ENCODE measurements at places on chromosomes 13 and 19. TPM values are rescaled to one million over a fixed set of nuclear protein-coding genes. Genes with fewer than 3 reads are reported as not detected.

DNA sequence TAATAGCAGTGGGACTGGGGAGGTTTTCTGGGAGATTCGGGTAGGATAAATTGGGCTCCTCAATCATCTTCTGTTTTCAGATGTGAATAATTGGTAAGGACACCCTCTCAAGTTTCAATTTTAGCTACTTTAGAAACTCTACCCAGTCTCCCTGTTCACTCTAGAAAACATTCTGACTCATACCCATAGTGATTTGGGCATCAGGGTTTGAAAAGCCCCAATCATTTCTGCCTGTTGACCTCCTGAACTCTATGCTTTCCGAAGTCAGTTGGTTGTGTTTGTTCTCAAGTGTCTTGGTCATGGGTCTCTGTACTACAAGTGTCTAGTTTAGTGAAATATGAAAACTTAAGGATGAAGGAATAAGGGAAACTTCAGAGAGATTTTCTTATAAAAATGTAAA is 911.3 kb upstream of the GPC6 start:
- DNase-seq, result no peak

- DNase-seq, result no peak
Observed at GRCh38 chr13:111874981-111875380, 192.0 kb upstream of the SOX1 start.

DNA sequence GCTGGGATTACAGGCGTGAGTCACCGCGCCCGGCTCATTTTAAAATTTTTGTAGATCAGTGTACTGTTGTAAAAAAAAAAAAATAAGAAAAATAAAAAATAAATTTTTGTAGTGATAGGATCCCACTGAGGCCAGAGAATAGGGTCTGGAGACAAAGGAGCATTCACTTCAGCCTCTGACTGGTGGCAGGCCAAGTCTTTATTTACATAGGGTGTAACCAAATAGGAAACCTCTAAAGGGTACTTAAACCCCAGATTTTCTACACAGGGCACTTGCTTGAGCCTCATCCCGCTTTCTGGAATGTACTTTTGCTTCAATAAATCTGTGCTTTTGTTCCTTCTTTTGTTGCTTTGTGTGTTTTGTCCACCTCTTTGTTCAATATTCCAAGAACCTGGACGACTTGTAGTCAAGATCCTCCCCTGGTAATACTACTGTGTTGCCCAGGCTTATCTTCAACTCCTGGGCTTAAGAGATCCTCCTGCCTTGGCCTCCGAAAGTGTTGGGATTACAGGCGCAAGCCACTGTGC is 2.1 kb upstream of the PDCD2L start:
- DNase-seq, result no peak

FREM2 gene
- polyA plus RNA-seq, result 7.3 TPM

GRCh38 chr13:77831866-77832265 is 86.8 kb downstream of the EDNRB start:
- DNase-seq, result no peak

ZNF583 gene
- 7.7 TPM for polyA plus RNA-seq

NCAN gene
- 0.11 TPM for polyA plus RNA-seq

DNA sequence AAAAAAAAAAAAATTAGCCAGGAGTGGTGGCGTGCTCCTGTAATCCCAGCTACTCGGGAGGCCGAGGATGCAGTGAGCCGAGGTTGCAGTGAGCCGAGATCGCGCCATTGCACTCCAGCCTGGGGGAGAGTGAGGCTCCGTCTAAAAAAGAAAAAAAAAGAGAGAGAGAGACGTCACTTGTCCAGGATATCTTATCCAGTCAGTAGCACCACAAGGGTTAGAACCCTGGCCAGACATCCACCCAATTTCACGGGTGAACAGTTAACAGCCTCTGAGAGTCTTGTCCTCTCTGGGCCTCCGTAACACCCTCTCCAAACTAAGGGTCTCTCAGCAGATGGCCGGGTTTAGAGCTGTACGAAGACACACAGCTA is 917 bp upstream of the CLPTM1 start:
- no peak for DNase-seq

GRCh38 chr19:52115526-52116053 is 20.0 kb upstream of the ZNF841 start:
- DNase-seq, result no peak

DNA sequence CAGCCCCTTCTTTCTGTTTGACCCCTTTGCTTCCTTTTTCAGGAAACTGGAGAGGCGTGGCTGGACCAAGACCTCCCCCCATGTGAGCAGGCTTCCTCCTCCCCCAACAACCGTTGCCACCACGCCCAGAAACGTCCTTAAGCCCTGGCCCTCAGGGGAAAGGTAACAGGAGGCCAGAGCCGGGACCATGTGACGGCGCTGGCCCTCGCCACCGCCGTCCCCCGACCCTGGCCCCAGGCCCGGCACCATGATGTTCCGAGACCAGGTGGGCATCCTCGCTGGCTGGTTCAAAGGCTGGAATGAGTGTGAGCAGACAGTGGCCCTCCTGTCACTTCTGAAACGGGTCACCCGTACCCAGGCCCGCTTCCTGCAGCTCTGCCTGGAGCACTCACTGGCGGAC is 14.4 kb downstream of the SAMD4B start:
- DNase-seq, result no peak

- no peak for DNase-seq
Observed at GRCh38 chr13:73984949-73985691, 149.1 kb downstream of the KLF12 start.

DNA sequence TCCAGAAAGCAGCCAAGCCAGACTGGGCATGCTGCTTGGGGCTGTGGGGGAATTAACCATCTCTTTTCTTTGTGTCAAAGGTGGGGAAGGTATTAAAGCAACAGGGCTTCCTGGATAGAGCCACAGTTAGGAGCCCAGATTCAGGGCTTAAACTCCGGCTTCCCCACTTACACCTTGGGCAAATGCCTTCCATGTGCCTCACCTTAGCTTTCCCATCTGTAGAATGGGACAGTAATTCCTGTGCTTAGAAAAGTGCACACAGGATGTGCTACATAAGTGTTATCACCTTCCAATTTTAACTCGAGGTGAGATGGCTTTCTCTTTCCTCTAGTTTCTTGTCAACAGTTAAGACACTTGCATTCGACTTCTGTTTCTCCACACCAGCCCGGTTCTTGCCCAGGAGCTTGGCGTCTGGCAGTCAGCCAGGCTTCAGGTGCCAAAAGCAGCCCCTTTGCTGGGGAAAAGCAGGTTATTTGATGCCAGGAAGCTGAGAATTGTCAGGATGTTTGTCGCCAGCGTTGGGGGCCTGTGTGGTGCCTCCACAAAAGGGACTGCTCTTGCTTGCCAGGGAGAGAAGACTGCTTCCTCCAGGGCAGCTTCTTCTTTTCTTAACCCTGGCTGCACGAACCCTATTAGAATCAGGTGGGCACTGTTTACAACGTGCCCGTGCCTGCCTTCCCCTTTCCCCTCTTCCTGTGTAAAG is 79.2 kb downstream of the SIPA1L3 start:
- no peak for DNase-seq

ASF1B gene
- 10.0 TPM for polyA plus RNA-seq

GRCh38 chr13:44920013-44920412 is 69.3 kb downstream of the NUFIP1 start:
- no peak for DNase-seq

SYT5 gene
- polyA plus RNA-seq, result not detected

CCL25 gene
- polyA plus RNA-seq, result not detected

GRCh38 chr19:3098515-3099346 is 4.6 kb downstream of the GNA11 start:
- no peak for DNase-seq

DNA sequence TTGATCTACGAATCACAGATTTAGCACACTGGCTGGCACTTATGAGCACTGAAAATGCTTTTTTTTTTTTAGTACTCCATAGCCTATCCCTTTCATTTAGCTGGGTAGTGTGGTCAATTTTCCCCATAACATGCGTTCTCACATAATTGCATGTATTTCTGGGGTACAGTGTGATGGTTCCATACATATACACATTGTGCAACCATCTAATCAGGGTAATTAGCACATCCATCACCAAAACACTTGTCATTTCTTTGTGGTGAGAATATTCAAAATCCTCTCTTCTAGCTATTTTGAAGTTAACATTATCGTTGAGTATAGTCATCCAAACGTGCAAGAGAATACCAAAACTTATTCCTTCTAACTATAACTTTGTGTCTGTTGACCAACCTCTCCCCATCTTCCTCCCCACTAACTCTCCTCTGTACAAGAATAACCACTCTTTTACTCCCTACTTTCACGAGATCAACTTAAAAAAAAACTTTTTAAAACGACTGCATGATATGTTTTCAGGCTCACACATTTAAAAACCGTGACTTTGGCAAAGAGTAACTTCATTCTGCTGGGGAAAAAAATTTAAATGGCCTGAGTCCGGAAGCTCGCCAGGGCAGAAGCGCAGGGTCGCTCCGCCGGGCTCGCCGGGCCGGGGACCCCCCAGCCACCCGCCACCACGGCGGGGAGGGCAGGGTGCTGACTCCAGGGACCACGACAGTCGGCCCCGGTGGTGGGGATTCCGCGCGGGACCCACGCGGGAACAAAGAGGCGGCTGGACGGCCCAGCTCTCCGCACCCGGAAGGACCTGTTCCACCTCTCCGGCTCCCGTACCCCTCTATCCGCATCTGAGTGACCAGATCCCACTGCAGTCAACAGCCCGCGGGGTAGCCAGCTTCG is 868 bp upstream of the UBAC2 start:
- DNase-seq, result peak; percentile 48

DNA sequence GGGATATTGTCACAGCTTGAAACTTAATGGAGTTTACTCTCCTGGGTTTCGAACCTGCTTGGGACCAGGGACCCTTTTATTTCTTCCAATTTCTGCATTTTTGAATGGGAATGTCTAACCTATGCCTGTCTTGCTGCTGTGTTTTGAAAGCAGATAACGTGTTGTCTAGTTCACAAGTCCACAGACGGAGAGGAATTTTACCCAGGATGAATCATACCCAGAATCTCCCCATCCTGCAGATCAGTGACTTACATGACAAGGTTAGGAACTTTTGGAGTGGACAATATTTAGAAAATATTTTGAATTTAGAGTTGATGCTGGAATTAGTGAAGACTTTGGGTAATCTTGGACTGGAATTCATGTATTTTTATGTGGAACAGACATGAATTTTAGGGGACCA is 68.6 kb upstream of the RFXAP start:
- no peak for DNase-seq

DNA sequence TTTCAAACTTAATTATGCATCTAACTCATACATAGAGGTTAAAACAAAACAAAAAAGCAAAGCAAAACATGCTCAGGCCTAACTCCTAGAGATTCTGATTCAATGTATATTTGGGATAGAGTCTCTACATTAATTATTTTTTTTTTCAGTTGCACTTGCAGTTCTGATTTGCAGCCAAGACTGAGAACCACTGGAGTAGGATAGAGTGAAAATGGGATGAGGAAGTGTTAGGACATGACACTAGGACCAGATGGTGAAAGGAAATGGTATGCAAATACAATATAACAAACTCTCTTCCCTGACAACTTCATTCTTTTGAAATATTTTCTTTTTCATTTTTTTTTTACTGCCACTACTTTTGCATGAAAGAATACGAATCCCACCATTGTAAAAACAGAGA is 1.8 kb downstream of the CCDC122 start:
- DNase-seq, result no peak

ACER1 gene
- polyA plus RNA-seq, result 0.14 TPM

GRCh38 chr19:28171983-28172382 is 1041.0 kb downstream of the UQCRFS1 start:
- no peak for DNase-seq

PLA2G4C gene
- polyA plus RNA-seq, result 40.9 TPM

DNA sequence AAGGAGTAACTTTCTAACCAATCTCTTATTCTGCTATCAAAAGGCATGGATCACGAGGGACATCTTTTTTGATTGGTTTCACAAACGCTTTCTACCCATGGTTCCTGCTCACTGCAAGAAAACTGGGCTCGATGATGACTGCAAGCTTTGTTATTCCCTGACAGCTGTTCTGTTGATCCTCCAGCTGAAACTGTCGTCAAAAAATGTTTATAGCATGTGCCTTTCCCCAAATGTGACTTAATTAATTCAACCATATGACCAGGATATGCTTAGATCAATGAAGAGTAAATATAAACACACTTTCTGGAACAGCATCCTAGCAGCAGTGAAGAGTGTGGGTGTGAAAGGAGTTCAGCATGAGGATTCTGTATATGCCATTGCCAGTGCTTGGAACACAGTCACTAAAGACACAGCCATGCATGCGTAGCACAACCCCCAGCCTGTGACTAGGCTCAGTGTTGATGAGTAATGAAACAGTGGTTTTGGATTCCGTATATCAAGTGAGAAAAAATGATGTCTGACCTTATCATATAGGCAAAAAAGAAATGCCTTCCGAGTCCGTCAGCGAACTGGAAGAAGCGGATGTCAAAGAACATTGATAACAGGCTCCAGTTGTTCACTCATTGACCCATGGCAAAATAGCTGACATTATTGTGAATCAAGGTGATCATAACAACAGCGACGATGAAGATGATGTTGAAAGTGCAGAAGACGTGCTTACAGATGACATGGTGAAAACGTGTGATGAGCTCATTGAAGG is 347.4 kb downstream of the FGF9 start:
- DNase-seq, result no peak

DNA sequence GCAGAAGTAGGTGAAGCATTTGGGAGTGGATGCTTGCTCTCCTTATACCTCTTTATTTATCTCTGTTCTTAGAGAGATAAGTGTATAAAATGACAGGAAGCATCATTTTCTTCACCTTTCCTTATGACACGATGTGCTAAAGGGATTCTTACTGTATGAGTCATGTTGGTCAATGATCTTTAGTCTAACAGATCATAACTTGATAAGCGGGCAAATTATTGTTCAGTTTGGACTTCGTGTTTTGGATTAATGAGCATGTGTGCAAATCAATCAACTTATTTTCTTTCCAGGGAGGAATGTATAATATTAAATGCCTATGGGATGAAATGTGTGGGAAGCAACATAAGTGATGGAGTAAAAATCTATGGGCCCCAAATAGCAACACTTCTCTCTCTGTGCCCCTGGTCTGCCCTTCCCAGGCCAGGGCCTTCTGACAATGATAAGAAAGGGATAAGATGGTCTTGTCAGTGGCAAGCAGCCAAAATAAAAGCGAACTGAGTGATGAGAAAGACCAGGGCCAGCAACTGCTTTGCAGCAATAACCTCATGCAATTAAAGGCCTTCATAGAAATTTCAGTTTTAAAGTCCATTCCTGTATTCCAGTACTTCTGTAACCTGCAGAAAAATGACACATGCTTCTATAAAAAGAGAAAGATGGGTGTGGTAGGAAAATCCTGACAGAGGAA is 61.4 kb downstream of the SLC10A2 start:
- DNase-seq, result no peak

GRCh38 chr19:46133101-46133627 is 8.7 kb upstream of the IGFL3 start:
- peak; percentile 16 for DNase-seq

DNA sequence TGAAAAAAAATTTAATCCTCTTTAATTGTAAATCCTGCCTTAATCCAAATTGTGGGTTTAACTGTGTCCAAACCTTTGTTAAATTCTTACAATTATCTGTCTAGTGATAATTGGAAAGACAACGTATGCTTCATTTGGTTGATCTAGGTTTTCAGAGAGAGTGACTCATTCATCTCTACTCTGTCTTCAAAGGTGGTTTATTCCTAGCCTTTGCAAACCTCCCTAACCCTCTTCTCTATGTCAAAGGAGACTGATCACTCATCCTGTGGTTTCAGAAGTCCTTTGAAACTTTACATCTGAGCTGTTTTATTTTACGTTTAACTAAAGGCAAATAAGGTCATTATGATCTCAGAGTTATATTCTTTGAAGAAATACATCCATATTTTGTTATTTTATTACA is 8.8 kb upstream of the OXGR1 start:
- DNase-seq, result no peak

ZNF835 gene
- polyA plus RNA-seq, result 5.7 TPM

All from muscle of arm (tissue), 14 donors.